ENCODE measurements at places on chromosomes 2 and 18.

GRCh38 chr2:40266201-40266600 is 185.7 kb downstream of the SLC8A1 start:
- DNase-seq, result no peak

DNA sequence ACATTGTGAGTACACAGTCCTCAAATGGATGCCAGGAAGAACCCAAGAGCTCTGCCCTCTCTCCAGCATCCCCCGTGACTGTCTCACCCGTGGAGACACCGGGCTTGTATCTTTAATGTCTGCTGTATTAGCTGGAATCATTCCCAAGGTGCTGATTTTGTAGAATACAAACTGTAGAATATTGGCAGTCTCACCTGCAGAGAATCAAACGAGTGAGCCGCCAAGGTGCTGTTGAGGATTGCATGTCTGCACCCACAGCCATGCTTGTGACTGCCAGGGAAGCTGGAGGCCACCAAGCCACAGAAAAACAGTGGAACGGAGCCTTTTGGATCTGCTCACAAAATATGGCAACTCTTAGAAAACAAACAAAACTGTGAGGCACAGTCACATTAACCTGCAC is 37.5 kb downstream of the TMEM18 start:
- no peak for DNase-seq

- no peak for DNase-seq
Measured at GRCh38 chr2:241499146-241499965, 9.0 kb downstream of the STK25 start.

DNA sequence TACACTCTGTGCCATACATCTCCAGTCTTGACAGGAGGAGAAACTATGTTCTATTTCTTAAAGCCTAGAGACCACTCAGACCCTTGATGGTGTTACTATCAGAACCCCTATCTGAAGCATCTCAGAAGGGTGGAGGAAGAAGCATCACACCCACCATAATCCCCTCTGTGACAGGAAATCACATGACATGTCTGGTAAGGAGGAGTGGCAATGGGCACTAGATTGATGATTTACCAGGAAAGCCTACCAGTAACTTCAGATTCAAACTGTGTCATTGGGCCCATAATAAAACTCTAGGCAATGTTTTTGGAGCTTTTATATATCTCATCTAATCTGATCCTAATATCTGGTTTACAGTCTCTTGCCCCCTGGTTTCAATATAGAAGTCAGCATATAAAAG is 37.1 kb upstream of the C2orf66 start:
- DNase-seq, result no peak

DNA sequence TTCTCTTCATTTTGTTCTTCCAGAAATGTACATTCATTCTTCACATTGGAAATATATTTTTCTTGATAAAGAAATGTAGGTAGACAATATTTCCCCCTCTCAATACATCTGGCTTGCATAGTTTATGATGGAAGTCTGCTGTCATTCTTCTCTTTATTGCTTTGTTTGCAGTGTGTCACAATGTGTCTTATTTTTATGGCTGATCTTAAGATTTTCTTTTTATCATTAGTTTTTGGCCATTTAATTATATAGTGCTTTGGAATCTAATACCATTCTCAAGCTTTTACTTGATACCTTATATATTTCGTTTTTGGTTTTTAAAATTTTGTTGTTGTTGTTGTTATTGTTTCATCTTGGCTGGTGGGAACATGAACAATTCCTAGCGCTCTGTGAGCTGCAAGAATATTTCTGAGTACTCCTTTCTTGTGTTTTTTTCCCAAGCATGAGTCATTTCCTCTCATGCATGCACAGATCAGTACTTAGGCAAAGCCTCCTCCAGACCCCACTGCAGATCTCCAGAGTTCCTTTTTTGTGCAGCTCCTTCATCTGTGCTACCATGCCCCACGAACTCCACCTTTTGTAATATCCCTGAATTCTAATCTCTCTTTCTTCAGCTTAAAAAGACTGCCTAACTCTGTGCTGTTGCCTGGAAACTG is 13.7 kb upstream of the MMADHC start:
- no peak for DNase-seq
